ENCODE measurements at places on chromosomes 2 and 18.
A peak's percentile ranks its signal among the peaks of the same experiment; 100 is the strongest.

DNA sequence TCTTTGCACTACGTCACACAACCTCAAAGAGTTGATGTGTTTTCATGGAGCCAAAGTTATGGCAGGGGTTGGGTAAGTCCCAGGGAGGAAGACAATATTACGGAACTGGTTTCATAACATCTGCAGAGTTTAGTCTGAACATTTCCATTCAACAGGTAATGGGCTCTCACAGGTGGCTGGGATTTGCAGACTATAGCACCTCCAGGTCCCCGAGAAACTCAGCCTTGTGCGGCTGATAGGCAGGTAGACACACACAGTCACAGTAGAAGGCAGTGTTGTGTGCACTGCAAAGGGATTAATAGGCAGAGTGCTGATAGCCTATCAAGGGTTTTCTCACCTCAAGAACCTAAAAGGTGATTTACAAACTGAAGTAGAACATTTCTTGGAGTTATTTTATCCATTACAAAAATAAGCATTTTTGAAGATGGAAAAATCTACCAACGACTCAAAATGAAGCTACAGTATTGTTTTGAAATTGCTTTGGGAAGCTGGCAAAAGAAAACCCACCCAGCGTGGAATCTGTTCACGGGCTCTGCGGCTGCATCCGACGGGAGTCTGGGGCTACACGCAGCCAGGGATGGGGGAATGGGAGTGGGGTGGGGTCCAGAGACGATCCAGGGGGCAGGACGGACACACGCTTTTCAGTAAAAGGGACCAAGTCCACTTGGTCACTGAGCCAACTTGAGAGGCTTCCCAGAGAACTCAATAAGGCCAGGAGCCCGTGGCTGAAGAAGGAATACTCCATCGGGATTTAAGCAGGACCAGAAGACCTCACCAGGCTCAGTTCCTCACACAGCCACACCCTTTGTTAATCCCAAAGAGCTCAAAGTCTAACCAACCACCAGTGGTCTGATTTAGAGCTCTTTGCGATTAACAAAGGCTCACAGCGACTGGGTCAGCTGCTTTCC, 82.9 kb downstream of the CHRNA1 start:
- DNase-seq: peak; percentile 53

DNA sequence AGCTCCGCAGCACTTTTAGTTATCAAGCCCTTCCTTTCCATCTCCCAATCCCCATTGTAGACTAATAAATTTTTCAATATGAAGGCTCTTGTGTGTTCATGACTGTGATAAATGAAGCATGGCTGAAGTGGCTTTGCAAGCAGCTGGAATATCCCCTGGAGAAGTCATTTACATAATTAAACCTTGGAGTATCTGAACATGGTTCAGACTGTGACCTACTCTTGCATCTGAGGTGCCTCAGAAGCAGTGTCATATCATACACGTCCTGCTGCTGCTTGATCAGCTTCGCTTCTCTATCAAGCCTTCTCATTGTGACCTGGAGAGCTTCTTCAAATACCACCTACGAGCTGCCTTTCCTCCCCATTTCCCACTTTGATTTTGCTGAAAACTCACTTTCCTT, 48.4 kb upstream of the ZNF397 start:
- no peak for DNase-seq

DNA sequence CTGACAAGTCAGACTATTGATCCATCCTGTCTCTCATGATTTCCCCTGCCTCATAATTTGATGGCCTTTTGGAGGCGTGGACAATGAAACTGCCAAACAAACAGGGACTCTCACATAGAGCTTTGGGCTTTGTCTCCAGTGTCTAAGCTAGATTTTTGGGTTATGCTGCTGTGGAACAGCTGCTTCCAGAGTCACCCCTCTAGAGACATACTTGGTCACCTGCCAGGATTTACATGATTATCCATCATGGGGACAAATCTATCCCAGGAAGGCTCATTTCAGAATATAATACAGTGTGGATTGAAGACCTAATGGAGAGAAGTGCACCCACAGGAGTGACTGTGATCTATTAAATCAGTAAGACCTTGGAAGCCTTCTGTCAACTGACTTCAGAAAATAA, 159.6 kb downstream of the SLC8A1 start:
- DNase-seq: no peak

DNA sequence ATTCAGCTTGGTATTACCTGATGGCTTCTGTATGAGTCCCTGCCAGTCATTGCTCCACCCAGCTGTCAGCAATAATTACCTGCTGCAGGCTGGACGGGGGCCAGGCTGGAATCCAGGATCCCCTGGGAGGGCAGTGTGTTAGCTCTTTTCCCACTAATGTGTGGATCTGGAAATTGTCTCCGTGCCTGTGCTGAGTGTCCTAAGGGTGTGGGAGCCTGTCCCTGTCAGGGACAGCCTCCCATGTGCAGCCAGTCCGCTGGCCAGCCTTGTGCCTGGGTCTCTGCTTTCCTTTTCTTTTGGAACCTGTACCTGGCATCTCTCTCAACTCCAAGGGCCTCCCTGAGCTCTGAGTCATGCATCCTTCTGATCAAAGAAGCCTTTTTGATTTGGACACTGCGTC, 107.2 kb upstream of the SPRED2 start:
- DNase-seq: no peak

DNA sequence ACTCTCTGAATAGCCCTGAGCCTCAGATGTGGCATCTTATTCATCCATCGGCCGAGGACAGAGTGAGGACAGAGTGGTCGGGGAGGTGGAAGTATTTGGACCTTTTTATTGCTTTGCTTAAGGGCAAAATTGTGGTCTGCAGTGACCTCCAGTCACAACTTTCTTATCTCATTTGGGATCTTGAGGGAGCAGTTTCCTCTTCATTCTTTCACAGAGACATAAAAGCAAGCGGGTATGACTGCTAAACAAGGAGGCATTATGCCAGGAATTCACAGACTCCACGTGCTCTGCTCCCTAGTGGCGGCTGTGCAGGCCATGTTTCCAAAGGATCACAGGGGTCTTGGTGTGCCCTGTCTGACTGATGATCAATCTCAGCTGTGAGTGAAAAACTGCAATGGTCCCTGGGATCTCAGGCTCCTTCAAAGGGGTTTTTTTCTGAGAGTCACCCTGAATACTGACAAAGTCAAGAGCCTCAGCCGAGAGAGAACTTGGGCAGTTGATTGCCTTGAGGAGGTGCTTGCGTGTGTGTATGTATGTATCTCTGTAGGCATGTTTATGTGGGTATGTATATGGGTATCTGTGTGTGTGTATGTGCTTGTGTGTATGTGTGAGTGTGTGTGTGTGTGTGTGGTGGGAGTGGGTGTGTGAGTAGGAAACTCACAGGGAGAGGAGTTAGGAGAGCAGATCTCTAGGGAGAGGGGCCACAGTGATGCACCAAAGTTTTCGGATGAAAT, 47.7 kb downstream of the RAPGEF4 start:
- DNase-seq: peak; percentile 92

DNA sequence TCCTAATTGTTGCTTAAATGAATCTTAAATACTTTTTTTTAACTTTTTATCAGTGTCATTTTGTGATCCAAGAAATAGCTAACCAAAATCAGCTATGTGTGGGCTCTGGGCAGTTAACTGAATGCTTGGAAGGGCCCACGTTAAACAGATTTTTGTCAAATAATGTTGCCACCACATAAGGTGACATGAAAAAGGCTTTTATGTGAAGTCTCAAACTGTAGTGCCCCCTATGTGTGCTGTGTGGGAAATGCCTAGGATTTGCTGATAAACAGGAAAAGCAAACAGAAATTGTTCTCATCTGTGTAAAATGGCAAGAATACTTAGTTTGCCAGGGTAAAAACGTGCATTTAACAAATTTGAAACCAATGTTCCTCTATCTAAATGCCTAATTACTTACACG, 242.2 kb downstream of the ZNF516 start:
- no peak for DNase-seq

GRCh38 chr18:78160961-78161656, 818.5 kb upstream of the SALL3 start:
- no peak for DNase-seq

DNA sequence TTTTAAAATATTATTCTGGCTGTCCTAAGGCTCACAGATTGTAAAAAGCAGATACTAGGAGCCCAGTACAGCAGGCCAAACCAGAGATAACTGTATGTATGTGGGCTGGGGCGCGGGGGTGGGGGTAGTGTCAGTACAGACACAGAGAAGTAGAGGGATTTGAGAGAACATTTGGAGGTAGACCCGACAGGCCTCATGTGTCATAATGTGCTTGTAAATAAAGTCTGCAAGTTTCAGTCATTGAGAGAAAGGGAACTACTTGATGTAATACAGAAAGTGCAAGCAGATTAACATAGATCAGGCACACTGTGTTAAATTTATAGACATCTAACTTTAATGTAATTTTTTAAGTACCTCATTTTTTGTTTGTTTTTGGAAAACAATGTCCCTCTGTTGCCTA, 7.4 kb upstream of the POLI start:
- DNase-seq: no peak

DNA sequence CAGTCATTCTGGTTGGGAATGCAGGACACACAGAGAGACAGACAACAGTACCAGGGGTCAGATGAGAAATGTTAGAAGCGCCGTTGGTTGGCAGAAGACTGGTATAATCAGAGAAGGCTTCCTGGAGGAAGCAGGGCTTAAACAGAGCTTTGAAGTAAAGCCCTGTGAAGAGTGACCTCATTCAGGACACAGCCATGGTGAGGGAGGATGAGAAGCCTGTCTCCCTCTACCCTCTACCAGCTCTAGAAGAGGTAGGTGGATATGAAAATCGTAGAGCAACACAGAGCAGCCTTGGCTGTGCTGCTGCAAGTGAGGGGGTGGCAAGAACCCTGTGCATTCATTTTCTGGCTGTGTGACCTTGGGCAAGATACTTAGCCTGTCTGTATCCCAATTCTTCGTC, 14.2 kb downstream of the TET3 start:
- DNase-seq: no peak

DNA sequence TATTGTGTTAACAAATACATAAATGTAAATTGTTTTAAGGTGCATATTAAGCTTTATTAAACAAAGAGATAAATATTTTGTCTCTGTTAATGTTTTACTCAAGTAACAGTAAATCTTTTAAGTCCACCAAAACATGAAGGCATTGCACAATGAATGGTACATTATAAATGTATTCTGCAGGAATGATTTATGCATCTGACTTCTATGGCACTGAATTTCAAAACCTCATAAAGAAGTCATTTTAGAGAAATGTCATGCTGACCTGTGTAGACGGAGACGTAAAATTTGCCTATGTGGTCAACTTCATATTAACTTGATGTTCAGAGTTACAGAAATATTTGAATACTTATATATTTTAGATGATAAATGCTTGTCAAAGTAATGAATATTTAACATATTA, 194.7 kb downstream of the BABAM2 start:
- no peak for DNase-seq

- peak; percentile 60 for DNase-seq
These were observed 77.9 kb upstream of the DOCK10 start for GRCh38 chr2:225120186-225120585.

- DNase-seq: no peak
These were observed 508.9 kb upstream of the MYT1L start for GRCh38 chr2:2839782-2840531.

DNA sequence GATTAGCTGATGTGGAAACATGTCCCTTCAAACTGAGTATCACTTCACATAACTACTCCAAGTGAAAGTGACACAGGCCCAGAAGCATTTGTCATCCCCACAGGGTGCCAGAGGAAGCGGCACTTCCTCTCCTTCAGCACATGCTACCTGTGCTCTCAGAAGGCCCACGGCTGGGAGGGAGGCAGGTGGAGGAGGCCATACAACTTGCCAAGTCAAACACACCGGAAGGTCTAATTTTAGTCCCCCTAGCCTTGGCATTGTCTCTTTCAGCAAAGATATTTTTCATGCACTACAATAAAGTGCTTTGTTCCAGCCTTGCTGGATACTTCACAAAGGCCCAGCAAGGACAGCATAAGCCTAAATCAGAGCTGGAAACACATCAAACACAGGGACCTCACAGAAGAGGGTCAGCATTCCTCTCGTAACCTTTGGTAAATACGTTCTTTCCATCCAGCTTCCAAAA, 38.0 kb downstream of the VSNL1 start:
- no peak for DNase-seq

GRCh38 chr18:68342039-68342659, 372.8 kb downstream of the TMX3 start:
- no peak for DNase-seq

DNA sequence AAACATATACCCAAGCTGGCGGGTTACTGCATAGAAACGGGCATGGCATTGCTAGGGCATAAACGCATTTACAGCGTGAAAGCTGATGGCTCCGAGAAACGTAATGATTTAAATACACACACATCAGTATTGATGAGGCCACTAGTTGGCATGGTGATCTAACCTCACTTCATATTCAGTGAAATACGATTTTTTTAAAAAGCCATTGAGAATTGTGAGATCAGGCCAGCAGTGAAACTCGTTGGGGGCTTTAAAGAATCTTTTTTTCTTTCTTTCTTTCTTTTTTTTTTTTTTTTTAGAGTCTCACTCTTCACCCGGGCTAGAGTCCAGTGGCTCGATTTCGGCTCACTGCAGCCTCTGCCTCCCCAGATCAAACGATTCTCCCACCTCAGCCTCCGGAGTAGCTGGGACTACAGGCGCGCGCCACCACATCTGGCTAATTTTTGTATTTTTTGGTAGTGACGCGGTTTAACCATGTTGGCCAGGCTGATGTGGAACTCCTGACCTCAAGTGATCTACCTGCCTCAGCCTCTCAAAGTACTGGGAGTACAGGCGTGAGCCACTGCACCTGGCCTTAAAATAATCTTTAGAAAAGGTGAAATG, 2.4 kb upstream of the SMAD7 start:
- no peak for DNase-seq

All from fibroblast of skin of scalp (primary cell).